ENCODE measurements at places on chromosomes 13 and 19.

DNA sequence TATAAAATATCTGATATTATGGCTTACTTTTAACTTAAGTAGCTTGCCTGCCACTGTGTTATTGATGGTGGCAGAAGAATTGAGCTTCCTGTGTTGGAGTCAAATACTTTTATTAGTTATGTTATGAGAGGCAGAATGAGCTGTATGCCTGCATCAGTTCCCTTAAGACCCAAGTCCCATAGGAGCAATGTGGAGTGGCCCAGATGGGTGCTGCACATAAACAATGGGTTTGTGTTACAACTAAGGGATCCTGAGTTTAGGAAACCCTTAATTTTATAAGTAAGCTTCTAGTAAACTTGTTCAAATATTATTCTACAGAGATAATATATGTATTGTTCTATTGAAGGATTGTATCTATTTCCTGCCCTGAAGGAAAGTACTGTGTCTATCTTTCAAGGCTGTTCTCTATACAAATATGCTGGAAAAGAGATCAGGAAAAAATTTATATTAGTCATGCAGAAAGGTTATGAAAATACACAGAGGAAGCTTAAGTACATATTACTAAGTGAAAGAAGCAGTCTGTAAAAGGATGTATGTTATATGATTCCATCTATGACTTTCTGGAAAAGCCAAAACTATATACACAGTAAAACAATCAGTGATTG lies 2018.0 kb upstream of the PCDH20 start:
- no peak for DNase-seq

- DNase-seq = no peak
Measured at GRCh38 chr19:3970313-3970807, 539 bp downstream of the DAPK3 start.

DNA sequence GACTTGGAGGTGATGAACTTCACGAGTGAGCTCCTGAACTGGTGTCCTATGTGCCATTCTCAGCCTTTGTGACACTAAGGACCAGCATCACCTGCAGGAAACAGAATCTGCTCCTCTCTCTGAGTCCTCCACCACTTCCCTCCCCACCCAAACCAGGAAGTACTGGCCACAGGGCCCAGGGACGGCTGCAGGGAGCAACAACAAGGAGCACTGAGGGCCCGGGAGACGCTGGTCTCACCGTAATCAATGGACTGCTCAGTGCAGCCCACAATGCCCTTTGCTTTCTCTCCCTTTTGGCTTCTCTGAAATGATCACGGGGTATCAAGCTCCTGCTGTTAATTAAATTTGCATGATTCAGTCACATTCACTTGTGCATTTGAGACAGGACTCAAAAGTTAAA lies 18.6 kb downstream of the PEPD start:
- no peak for DNase-seq

GRCh38 chr19:50833117-50833801 lies at the start of gene KLK15:
Gene KLK15 (minus strand): TSS chr19:50833574. CDS start chr19:50831492, 2,082 bp downstream.
- DNase-seq = no peak

DNA sequence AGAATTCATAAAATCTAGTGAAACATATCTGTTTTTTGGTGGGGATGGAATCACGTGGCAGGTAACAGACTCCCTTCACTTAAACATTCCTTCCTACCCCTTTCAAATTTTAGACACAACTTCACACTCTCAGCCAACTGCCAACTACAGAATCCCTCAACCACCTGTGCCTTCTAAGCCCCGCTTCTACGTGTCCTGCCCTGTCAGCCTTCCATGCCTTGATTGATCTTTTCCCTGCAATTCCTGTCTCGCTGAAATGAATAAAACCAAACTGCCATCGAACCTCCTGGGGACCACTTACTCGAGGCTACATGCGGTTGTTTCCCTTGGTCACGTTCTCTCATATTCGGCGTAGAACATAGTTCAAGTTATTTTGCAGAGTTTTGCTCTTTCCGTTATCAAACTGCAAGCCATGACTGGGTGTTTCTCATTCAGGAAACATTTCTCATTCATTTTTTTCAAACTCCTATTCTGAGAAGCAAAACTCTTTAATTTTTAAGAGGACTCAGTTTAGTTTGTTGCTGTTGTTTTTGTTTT lies 1.1 kb downstream of the ZNF625 start:
- DNase-seq = no peak

- DNase-seq = peak; percentile 4
Measured at GRCh38 chr13:110340812-110341444, 33.8 kb downstream of the COL4A2 start.

- DNase-seq = no peak
Measured at GRCh38 chr13:101146101-101146898, 270.0 kb downstream of the NALCN start.

- DNase-seq = no peak
Measured at GRCh38 chr19:50632151-50632835, 7.4 kb downstream of the SYT3 start.

- DNase-seq = no peak
Measured at GRCh38 chr13:34124666-34125306, 306.8 kb downstream of the RFC3 start.

DNA sequence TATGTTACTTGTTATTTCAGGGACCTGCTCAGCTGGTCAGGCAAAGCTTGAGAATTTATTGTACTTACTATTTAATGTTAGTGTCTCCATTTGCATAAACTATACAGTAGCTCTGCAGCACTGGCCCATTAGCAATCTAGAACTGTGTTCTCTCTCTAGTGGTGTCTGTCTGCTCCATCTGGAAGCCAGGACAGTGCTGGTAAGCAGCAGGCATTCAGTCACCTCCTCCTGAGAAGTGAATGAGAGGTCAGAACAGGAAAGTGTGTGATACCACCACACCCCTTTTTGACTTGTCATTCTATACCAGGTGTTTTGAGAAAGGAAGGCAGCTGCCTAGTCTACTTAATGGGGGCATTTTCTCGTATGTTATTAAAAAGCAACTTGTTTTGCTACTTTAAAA lies 3.9 kb downstream of the COG3 start:
- DNase-seq = no peak

DNA sequence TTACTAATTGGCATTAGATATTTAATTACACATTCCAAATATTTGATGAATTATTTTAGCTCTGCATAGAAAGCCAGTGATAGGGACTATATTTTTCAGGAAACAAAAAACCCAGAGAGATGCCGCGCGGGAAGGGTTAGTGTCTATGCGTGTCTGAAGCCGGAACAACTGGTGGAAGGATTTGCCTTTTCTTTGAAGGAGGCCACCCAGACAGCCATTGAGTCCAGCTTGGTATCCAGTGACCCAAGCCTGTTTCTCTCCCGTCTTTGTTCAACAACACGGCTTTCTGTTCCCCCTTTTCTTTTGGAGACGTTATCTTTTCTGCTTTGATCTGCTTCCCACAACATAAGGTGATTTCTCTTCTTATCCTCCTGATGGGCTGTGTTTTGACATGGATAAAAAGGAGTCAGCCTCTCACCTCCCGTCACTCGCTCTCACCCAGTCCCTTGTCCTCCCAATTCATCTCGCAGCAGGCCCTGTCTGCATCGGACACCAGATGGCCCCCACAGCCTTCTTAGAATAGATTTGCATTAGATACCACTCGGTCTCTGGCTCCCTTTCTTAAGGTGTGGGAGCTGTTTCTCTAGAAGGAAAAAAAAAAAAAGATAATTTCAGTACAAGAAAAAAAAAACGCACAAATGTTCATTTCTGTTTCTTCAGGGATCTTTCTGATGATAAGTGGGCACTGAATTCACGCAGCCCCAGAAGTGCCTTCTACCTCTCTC lies 361.8 kb downstream of the ZNF536 start:
- DNase-seq = no peak

GRCh38 chr19:33812388-33813330 lies 16.0 kb downstream of the KCTD15 start:
- no peak for DNase-seq

- no peak for DNase-seq
Measured at GRCh38 chr13:94860981-94861407, 148.6 kb upstream of the SOX21 start.

GRCh38 chr13:50127726-50128291 lies 112.6 kb downstream of the KCNRG start:
- DNase-seq = no peak

DNA sequence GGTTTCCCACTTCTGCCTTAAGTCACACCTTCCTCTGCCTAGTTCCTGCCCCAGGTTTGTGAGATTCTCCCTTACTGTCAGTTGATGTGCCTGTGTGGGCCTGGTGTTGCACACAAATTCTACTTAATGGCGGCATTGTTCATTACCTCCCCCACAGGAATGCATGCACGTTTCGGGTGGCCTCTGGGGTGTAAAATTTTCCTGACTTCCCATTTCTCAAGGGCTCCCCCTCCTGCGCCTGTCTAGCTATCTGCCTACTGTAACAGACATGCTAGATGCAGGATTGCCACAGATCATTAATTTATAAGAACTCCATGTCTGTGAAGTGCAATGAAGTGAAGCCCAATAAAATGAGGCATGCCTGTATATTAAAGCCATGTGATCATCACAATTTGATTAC lies 1466.3 kb downstream of the PCDH9 start:
- no peak for DNase-seq

DNA sequence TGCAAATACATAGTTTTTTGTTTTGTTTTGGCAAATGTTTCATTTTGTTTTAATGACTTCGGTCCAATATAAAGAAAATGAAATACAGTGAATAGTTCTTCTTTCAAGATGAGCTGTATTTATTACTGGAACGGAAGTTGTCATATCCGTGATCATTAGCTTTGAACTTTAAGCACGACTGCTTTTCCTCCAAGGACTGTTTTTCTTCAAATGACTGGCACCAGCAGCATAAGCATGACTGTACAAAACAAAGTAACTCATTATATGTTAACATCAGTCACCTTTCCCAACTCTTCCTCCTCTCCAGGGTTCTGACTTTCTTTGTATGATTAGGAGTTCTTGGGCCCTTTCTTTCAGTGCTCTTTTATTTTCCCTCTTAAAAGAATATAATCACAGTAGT lies 20.5 kb downstream of the EDNRB start:
- no peak for DNase-seq

GRCh38 chr13:101972191-101972590 lies 429.7 kb downstream of the FGF14 start:
- DNase-seq = no peak

DNA sequence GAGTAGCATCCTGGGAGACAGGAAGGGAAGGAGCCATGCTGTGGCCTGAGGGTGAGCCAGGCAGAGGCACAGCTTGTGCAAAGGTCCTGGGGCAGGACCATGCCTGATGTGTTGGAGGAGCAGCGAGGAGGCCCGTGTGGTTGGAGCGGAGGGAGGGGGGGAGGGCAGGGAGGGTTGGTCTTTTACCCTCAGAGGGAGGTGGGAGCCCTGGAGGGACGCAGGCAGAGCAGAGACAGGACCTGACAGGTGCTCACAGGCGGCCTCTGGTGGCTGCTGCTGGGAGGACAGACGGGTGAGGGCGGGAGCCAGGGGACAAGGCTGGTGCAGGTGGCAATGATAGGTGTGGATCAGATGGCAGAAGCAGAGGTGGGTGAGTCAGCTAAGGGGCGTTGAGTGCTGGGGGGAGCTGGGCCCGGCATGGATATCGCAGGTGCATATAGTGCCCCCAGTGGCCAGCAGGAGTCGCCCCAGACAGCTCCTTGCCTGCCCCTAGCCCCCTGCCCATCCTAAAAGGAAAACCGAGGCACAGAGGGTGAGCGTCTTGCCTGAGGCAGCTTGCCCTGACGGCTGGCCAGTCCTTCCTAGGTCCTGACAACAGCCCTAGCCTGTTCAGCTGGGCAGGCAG lies 9.8 kb upstream of the GNA15 start:
- peak; percentile 76 for DNase-seq

DNA sequence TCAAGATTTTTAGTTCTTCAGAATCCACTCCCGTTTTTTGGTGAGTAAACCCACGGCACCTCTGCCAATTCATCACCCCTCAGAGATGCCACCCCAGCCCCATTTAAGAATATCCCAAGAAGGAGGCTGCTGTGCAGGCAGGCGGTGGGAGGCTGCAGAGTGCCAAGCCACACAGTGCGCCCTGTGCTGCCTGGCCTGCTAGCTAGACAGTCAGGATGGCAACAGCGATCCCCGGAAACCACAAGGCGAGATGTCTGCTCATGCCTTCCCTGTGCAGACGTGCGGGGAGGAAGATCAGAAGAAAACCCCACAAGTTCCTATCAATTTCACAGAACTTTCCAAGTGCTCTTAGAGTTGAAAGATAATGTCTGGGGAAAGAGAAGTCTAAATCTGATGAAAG lies 64.8 kb upstream of the GPR183 start:
- DNase-seq = peak; percentile 58

- DNase-seq = no peak
Measured at GRCh38 chr13:66415444-66415843, 814.7 kb downstream of the PCDH9 start.

DNA sequence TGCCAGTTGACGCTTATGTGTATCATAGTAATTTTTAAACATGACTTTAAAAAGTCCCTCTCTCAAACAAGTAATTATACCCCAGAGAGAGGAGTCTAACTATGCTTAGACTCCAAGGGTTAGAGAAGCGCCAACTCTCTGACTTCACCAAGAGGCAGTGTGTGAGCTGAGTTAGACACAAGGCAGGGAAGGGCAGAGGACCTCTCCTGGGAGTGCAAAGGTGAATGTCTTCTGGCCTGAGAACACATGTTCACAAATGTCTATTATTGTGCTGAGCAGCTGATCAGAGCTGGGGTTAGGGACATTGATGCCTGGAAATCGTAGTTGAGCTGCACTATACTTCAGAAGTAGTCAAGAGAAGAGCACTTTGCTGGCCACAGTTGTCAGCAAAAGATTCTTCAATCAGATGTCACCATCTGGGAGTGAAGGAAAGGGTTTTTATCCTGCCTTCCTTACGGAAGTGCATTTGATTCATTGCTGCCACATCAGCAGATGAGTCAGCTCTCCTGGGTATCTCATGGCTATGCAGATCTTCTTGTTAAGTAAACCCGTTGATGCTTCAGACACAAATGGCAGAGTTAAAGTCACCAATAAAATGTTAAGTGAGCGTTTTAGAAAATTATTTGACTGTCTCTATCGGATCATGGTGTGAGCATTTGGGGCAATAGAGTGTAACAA lies 283.2 kb upstream of the ARGLU1 start:
- DNase-seq = no peak

- no peak for DNase-seq
Measured at GRCh38 chr19:39363901-39364457, 21.8 kb downstream of the SAMD4B start.

- DNase-seq = no peak
Measured at GRCh38 chr13:108963276-108963810, 333.9 kb downstream of the MYO16 start.

GRCh38 chr13:88014527-88014926 lies 343.4 kb downstream of the SLITRK5 start:
- DNase-seq = no peak

- DNase-seq = no peak
Measured at GRCh38 chr19:1749373-1750342, 3.6 kb upstream of the ONECUT3 start.
